ENCODE measurements at places on chromosomes 4 and X.

DNA sequence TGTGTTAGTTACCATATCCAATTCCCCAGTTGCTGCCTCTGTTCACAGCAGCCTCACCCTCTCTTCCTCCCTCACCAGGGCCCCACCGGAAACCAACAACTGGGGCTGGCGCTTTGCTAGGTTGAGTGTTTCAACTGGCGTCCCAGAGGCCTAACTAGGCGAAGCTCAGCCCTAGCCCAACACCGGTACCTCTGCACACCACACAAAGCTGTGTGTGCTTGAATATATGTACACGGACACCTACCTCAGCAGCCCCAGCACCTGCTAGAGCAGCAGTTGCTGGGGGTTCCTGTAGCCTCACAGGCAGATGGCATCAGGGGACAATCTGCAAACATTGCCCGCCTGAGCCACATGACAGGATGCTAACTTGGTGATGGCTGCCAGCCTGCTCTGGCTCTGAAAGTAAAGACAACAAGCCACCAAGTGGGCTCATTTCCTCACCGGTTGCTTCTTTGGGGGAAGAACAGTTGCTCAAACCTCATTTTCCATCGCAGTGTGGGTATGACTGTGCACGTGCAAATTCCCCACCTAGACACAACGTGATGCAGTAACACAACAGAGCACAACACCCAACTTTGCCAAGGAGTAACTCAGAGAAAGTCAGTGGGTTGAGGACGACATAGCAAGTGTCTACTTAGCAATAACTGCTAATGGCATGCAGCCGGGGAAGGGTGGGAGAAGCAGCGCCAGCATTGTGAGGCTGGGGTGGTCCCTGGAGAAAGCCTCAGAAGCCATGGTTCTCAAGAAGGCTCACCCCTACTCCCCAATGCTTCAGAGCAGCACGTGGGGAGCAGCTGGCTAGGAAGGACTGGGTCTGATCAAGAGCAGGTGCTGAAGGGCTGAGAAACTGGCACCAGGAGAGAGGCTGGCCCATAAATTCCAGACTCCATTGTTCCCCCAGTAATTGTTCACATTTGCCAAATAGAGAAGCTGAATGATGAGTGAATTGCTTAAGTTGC, 139.5 kb downstream of the SH3KBP1 start:
- peak; percentile 42 for DNase-seq

DNA sequence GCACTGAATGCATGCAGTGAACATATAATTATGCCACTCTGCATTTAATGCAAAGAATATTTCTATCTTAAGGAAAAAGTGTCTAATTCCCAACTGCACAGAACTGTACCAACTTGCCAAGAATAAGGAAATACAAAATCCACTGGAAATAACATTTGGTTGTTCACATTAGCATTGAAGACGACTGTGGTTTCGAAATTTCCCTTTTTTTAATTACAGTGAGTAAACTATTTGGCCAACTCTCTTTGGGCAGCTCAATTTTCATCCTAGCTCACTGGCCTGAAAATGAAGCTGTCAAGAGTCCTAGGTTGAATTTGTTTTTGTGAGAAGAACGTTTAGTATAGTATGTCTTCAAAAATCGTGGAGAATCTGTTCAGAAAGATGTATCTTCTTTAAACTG, 81.6 kb upstream of the MID1 start:
- DNase-seq: no peak

DNA sequence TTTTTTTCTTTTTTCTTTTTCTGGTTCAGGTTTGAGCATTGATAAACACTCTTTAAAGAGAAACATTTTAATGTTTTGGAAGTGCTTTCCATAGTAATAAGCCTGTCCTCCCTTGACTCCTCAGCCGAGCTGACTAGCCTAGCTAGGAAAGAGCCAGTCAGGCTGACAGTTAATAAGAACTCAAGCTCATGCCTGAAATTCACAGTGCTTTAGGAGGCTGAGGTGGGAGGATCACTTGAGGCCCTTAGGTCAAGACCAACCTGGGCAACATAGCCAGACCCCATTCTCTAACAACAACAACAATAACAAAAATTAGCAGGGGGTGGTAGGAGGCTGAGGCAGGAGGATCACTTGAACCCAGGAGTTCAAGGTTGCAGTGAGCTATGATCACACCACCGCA, 53.4 kb upstream of the ZCCHC13 start:
- no peak for DNase-seq

- no peak for DNase-seq
Measured at GRCh38 chr4:48227662-48228061, 42.0 kb downstream of the TEC start.

DNA sequence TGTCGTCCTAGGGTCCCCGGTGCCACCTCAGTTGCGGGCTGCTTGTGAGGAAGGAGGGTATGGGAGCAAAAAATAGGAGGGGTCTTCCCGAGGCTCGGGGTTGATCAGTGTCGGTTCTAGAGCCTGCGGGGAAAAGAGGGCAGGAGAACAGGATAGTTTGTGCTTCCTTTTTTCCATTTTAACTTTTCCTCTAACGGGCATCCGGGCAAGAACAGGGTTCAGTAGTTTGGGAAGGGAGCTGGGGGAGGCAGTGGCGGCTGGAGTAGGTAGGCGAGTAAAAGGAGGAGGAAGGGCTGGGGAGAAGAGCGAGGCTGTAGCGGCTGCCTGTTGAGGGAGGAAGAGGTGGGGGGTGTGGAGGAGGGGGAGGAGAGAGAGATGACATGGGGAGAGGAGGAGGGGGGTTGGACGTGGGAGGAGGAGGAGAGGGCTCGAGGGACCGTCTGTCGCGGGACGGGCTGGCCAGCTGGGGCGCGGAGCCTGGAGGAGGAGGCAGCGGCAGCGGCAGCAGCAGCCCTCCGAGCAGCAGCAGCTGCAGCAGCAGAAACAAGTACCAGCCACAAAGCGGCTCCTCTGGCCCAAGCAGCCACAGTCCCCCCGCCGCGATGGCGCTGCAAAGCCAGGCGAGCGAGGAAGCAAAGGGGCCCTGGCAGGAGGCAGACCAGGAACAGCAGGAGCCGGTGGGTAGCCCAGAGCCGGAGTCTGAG, at the start of gene SLC16A2:
Gene SLC16A2 (plus strand): TSS at position 458 of the 704 bp plus-strand sequence. CDS start 145 bp downstream, at position 603.
- no peak for DNase-seq

DNA sequence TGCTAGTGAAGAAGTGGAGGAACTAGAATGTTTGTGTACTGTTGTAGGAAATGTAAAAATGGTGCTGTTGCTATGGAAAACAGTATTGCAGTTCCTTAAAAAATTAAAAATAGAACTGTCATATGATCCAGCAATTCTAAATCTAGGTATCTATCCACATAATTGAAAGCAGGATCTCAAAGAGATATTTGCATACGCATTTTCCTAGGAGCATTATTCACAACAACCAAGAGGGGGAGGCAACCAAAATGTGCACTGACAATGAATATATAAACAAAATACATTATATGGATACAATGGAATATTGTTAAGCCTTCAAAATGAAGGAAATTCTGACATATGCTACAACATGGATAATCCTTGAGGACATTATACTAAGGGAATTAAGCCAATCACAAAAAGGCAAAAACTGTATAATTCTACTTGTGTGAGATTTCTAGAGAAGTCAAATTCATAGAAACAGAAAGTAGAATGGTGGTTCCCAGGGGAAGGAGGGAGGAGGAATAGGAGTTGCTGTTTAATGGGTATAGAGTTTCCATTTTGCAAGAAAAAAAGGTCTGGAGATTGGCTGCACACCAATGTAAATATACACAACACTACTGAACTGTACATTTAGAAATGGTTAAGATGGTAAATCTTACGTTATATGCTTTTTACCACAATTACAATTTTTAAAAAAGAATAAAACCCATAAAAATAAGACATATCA, 35.6 kb upstream of the KCNE5 start:
- DNase-seq: no peak

GRCh38 chrX:20046223-20046622, 55.4 kb upstream of the BCLAF3 start:
- DNase-seq: no peak
